Panc1 (cell line): ENCODE measurements at places on chromosomes 5 and 9. TPM values are rescaled to one million over a fixed set of nuclear protein-coding genes. Genes with fewer than 3 reads are reported as not detected.

MRPS30 gene
- total RNA-seq, result 47.2 TPM

PKN3 gene
- 19.9 TPM for total RNA-seq

DAB2 gene
- total RNA-seq, result 1.7 TPM

KIF4B gene
- total RNA-seq, result 0.10 TPM

SLC25A2 gene
- total RNA-seq, result 0.28 TPM

PTPN3 gene
- 10.4 TPM for total RNA-seq

SOX30 gene
- not detected for total RNA-seq

PFDN1 gene
- 54.4 TPM for total RNA-seq

MACROH2A1 gene
- 162 TPM for total RNA-seq

TSC1 gene
- total RNA-seq, result 27.4 TPM

OR1J1 gene
- not detected for total RNA-seq

INSYN2B gene
- 0.28 TPM for total RNA-seq
